ENCODE measurements at places on chromosomes 2 and 18. TPM values are rescaled to one million over a fixed set of nuclear protein-coding genes. Genes with fewer than 3 reads are reported as not detected.
A peak's percentile ranks its signal among the peaks of the same experiment; 100 is the strongest.

DNA sequence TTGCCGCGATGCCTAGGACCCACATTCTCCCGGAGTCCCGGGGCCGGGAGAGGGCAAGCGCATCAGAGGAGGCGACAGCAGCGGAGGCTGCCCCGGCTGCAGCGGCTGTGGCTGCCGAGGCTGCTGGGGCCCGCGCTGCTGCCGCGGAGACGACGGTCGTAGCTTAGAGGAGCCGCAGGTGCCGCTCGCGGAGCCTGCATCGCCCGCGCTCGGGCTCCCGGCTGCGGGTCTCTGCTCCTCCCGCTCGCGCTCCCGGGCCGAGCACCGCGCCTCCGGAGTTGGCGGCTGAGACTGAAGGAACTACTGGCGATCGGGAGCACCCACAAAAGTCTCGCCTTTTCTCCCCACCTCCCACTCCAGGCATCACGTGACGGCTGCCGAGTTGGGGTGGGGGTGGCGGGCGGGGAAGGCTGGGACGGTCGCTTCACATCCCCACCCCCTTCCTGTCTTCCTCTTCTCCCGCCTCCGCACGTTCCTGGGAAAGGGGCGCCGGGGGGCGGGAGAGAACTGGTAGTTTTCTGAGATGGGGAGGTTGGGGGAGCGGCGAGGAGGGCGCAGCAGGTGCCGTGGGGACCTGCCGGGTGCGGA is at the start of gene LYPD1:
Gene LYPD1 (minus strand): TSS at position 298 of the 588 bp plus-strand sequence. CDS start 273 bp downstream, at position 25.
- DNase-seq: no peak

- peak; percentile 39 for DNase-seq
Measured at GRCh38 chr18:74796841-74797576, 199.3 kb downstream of the ZNF407 start.

- DNase-seq: peak; percentile 86
Measured at GRCh38 chr18:3450012-3450798, at the start of gene TGIF1. TSS of gene TGIF1 (plus strand) at chr18:3450172. CDS start at chr18:3450490, 318 bp downstream.

The DSG1 gene
- total RNA-seq: not detected

The MC5R gene
- total RNA-seq: not detected

The LAMA1 gene
- total RNA-seq: 0.13 TPM

All from dermis microvascular lymphatic vessel endothelial cell (primary cell).